ENCODE measurements at places on chromosomes 11 and 22.

DNA sequence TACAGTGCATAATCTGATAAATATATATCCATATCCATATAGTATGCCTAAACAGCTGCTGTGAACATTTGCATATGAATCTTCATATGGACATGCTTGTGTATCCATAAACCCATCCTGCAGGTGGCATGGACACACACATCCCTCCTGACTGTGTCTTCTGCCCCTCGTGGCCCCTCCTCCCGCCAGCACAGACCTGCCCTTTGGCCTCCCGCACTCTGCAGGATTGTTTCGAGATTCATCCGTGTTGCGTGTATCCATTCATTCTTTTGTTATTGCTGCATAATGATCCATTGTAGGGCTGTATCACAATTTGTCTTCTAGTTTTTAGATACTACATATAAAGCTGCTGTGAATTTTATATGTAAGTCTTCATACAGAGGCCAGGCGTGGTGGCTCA, 24.0 kb downstream of the ZBED4 start:
- DNase-seq = no peak

GRCh38 chr22:27993774-27994350, 74.8 kb upstream of the PITPNB start:
- no peak for DNase-seq

- DNase-seq = no peak
These were observed 25.0 kb upstream of the MYEOV start for GRCh38 chr11:69268911-69269310.

DNA sequence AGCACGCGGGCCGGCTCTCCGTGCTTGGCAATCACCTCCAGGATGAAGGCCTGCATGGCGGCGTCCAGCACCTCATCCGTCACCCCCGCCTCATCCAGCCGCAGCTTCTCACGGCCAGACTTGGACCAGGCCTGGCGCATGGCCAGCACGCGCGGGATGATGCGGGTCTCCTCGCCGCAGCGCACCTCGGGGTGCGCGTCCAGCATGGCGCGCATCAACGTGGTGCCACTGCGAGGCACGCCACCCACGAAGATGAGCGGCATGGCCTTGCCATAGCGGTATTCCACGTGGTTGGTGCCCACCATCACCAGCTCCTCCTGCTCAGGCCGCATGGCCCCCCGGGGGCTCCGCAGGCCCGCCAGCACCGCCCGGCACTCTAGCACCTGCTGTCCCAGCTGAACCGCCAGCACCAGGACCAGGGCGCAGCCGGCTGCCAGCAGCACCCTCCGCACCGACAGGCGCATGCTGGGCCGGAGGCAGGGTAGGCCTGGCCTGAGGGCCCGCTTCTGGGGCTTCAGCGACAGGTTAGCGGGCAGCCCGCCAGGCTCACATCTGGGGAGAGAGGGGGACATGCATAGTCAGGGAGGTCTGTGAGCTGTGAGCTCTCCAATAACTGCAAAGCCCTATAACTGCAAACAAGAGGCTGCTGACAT, 29.0 kb upstream of the TFIP11 start:
- no peak for DNase-seq

DNA sequence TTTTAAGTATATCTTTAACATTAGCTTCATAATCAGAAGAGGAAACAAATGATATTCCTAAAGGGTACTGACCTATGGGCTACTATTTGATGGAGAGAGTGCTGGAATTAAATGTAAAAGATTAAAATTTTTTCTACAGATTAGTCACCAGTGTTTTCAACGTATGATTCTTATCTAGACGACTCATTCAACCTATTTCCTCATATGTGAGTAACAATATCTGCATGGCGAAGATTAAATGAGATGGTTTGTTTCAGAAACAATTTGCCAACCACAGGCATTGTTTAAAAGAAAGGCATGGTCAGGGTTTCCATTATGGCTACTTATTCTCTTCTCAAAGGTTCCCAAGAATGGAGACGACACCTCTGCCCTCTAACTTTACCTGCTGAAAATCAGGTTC, 20.4 kb downstream of the OR56B4 start:
- no peak for DNase-seq

DNA sequence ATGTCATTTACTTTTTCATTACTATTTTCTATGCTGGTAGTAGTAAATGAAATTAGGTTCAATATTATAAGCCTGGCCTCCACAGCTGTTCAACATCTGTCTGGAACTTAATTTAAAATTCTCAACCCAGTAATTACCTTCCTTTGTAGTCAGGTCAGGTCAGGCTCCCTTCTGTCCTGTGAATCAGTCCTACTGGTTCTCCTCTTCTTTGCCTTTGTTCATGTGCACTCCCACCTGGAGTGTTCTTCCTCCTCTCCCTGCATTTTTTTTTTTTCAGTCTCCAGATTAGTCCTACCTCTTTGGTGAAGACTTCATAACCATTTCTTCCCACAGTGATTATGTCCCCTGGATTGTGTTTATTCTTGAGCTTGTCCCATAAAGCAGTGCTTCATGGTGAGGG, 67.9 kb downstream of the DKK3 start:
- no peak for DNase-seq

- no peak for DNase-seq
These were observed 677.3 kb upstream of the KIRREL3 start for GRCh38 chr11:127677660-127678425.

GRCh38 chr11:4826425-4826824, 5.3 kb downstream of the OR51F2 start:
- no peak for DNase-seq

DNA sequence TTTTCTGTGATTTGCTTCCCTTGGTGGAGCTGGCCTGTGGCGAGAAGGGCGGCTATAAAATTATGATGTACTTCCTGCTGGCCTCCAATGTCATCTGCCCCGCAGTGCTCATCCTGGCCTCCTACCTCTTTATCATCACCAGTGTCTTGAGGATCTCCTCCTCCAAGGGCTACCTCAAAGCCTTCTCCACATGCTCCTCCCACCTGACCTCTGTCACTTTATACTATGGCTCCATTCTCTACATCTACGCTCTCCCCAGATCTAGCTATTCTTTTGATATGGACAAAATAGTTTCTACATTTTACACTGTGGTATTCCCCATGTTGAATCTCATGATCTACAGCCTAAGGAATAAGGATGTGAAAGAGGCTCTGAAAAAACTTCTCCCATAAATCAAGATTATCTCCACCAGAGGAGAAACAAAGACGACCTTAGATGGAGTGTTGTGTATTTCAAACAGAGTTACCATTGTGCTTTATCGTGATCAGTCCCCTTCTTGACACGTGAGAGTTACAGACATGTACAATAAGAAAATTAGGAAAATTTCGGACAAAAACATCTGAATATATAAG, 2.1 kb downstream of the OR9G1 start:
- no peak for DNase-seq

- DNase-seq = no peak
These were observed 54.5 kb downstream of the BMAL1 start for GRCh38 chr11:13332124-13332523.

DNA sequence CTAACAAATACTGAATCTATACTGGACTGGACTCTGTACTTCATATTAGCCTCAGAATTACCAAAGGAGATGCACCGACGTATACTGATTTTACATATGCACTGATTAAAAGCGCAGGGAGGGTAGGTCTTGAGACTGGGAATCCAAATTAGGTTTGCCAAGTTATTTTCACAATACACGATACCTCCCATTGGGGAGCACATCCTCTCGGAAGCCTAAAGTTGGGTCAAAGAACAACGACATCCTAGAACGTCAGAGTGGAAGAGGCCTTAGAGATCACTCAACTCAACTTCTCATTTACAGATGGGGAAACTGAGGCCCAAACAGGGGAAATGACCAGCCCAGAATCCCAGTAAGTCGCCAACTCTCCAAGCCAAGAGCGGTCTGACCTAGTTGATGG, 626 bp downstream of the DNAL4 start:
- DNase-seq = no peak

DNA sequence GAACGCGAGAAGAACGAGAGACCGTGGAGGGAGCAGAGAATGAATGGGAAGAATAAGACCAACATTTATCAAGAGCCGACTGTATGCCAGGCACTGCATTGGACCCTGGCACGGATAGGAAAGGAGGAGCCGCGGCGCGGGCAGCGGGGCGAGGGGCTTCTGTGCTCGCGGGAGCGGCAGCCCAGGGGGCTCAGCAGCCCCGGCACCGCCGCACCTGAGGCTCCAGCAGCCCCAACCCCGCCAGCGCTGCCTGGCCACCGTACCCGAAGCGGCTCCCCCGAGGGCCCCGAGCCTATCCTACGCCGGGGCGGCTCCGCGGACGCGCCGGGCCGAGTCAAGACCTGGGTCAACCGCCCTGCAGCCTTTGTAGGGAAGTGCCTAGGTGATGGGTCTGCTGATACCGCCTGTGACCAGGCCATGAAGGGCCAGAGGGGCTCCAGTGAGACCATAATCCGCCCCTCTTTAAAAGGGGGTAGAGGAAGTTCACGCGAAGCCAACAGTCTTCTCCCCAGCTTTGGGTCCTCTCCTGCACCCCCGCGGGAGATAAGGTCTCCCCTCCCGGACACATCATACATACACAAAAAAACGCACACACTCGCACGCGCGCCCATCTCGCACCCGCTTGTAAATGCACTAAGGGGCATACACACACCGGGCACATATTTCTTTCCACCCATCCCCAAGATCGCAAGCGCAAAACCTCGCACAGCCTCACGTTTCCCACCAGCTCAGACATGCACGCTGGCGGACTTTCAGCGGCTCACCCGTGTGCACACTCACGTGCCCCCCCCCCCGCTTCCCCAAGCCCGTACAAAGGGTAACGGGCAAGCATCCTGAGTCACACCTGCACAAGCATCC, 935 bp upstream of the RTN4RL2 start:
- DNase-seq = no peak

- DNase-seq = no peak
These were observed 200.6 kb downstream of the CEP164 start for GRCh38 chr11:117528097-117528721.

DNA sequence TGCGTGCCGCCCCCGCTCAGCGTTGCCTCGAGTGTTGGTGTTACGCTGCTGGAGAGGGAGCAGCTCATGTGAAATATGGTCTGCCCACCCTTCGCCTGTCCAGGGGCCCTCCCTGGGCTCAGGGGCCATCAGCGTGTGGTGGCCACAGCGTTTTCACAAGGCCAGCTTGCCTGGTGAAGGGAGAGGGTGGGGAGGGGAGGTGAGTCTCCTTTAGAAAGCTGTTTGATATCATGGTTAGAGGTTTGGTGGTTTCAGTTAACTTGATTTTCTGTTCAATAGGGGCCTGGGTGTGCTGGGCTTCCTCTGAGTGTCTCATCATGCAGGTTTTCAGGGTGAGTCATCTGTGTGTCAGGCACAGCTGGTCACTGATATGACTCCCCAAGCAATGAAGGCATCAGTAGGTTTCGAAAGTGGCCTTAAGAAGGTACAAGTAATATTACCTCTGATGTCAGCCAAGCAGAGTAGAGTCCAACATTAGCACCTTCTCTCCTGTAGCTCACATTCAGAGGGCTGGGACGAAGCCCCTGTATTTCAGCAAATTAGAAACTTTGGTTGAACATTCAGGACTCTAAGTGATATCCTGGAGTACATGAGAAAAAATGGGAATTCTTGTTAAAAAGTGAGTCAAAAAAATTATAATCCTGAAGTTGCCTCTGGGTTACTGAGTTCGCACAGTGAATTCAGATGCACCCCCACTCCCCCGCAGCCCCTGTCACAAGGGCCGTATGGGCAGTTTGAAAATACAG, 172.5 kb downstream of the TBC1D22A start:
- no peak for DNase-seq

GRCh38 chr11:8829556-8829955, 81.4 kb upstream of the AKIP1 start:
- DNase-seq = no peak

- DNase-seq = peak; percentile 65
These were observed 3.4 kb upstream of the SCUBE1 start for GRCh38 chr22:43346521-43346929.

GRCh38 chr11:696955-697491, 1.4 kb downstream of the TMEM80 start:
- no peak for DNase-seq

GRCh38 chr11:575313-575995, 816 bp upstream of the PHRF1 start:
- DNase-seq = no peak

GRCh38 chr11:35336726-35337125, 82.6 kb downstream of the SLC1A2 start:
- no peak for DNase-seq

GRCh38 chr22:42397332-42398249, 34.6 kb downstream of the NFAM1 start:
- no peak for DNase-seq

- DNase-seq = no peak
These were observed 47.1 kb upstream of the CCND1 start for GRCh38 chr11:69593851-69594250.

DNA sequence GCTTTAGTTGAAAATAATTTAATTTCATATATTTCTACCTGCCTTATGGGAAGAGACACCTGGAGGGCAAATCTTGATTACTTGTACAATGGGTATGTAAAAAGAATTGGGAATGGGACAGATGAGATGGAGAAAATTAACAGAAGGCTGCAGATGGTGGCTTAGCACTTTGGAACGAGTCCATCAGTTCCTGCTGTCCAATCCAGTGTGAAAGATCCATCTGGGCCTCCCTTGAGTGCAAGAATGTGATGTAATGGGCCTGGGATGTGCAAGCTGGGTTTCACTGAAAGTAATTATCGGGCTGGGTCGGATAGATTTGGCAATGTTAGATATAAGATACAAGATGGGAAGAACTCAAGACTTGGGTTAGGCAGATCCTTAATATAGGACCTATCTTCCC, 42.0 kb downstream of the CECR2 start:
- DNase-seq = no peak

All from T-helper 9 cell (primary cell).